ENCODE measurements at places on chromosomes 11 and 22. TPM values are rescaled to one million over a fixed set of nuclear protein-coding genes. Genes with fewer than 3 reads are reported as not detected.

The FGF4 gene
- total RNA-seq: not detected

GRCh38 chr11:84724256-84724655 lies 902.9 kb downstream of the DLG2 start:
- no peak for DNase-seq

DNA sequence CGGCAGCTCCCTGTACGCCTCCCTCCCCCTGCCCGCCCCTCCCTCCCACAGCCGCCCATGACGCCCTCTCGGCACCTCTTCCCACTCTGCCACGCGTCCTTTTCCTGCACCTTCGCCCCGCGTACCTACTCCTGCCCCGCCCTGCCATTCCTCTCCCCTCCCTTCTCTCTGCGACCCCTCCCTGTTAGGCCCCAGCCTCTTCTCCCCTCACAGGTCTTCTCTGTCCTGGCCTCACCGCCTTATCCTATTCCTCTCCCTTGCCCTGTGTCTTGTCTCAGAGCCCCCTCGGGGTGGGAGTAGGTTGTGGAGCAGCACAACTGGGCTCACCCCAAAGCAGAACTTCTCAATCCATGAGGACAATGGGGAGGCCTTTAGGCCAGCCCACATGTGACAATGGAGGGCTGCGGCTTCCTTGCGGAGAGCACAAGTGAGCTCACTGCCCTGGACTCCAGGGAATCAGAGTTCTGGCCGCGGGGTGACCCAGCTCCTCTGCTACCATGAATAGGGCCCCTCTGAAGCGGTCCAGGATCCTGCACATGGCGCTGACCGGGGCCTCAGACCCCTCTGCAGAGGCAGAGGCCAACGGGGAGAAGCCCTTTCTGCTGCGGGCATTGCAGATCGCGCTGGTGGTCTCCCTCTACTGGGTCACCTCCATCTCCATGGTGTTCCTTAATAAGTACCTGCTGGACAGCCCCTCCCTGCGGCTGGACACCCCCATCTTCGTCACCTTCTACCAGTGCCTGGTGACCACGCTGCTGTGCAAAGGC lies 539 bp downstream of the SLC35C1 start:
- peak; percentile 44 for DNase-seq

DNA sequence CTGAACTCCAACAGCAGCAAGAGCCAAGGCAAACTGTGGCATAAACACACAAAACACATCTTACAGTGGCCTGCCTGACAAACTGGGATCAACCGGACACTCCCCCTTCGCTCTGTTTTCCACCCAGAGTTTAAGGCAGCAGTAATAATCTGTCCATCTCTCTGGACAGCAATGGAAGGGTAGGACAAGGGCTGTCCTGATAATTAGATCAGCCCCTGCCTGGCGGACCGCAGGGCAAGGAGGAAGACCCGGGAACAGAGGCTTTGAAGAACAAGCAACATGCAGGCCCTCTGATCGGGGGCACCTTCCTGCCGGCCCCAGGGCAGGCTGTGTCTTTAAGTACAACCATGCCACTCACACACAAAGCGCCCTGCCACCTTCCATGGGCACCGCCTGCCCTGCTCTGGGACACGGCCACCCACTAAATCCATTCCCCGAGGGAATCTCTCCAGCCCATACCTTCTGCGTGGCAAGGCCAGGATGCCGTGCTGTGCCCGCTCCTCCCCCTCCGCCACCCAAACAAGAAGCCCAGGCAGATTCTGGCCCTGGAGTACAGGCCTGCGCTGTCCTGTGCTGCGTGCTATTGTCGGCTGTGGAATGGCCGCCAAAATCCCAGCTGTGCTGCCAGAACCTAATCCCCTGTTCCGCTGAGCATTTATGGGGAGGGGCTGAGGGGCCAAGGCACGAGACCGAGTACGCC lies 38.8 kb downstream of the NUMA1 start:
- peak; percentile 31 for DNase-seq

The CYP2D6 gene
- total RNA-seq: 0.18 TPM

GRCh38 chr11:88435415-88435814 lies 97.9 kb upstream of the CTSC start:
- DNase-seq: no peak
